ENCODE measurements at places on chromosomes 4 and X.

DNA sequence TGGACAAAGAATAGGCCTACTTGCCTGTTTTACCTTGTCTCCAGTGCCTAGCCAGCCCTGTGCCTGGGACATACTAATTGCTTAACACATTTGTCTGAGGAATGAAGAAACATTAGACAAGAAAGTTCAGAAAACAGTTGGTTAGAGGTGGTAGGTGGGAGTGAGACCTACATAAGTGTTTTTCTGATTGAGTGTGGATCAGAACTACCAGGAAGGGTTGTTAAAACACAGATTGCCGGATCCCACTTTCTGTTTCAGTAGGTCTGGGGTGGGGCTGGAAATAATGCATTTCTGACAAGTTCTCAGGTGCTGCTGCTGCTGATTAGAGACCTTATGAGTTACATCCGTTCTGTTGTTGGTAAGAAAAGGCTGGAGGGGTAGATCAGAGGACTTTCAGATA is 5.7 kb upstream of the JADE1 start:
- DNase-seq = no peak

DNA sequence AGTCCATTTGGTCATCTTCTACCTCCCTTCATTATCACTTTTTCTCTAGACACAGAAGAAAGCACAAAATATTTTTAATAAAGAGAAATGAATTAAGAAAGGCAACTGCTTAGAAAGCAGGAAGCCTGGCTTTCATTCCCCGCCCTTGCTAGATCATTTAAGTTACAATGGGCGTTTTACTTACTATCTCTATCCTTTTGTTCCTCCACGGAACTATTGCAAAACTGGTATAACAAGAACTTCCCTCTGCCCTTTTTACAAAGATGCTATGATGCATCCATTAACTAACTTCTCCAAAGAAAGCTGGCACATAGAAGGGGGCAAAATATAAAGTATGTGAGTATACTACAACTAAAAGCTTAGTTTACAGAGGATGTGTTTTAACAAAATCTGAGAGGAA is 434.5 kb upstream of the FTHL17 start:
- no peak for DNase-seq

GRCh38 chr4:57426779-57427395 is 316.7 kb upstream of the IGFBP7 start:
- DNase-seq = no peak

DNA sequence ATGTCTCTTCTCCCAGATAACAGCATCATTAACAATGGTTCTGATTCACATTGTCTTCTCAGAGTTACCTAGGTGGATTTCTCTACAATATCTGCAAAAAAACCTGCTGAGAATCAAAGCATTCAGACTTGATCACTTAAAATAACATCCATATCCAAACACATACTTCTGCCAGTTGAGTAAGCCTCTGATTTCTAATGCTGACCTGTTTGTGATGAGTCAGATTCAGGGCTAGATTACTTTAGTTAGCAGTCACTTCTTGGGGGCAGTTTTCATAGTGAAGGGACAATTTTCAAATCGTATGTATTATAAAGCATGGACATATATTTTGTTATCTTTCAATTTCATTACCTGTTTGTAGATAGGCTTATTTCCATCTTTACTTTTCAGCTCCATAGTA is 35.5 kb downstream of the CCNI start:
- no peak for DNase-seq

GRCh38 chr4:56744030-56744429 is 62.9 kb upstream of the HOPX start:
- no peak for DNase-seq

GRCh38 chr4:53313510-53313909 is 52.4 kb downstream of the SCFD2 start:
- no peak for DNase-seq

DNA sequence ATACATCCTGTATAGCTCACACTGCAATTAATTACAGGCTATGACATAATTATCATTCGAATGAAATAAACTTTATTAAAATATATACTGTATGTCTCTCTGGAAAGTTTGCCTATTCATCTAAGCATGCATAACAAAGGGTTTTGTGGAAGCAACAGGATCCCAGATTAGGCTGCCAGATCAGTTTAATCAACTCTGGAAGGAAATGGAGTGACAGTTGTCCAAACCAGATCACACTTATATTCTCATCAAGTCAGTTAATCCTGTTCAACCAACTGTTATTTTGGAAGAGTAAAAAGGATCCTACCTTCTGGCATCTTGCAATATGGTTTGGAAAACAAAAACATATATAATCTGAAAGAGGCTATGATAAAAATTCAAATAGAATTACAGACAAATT is 312.2 kb downstream of the FAT4 start:
- no peak for DNase-seq

- no peak for DNase-seq
Observed at GRCh38 chr4:37535872-37536271, 150.3 kb downstream of the RELL1 start.

DNA sequence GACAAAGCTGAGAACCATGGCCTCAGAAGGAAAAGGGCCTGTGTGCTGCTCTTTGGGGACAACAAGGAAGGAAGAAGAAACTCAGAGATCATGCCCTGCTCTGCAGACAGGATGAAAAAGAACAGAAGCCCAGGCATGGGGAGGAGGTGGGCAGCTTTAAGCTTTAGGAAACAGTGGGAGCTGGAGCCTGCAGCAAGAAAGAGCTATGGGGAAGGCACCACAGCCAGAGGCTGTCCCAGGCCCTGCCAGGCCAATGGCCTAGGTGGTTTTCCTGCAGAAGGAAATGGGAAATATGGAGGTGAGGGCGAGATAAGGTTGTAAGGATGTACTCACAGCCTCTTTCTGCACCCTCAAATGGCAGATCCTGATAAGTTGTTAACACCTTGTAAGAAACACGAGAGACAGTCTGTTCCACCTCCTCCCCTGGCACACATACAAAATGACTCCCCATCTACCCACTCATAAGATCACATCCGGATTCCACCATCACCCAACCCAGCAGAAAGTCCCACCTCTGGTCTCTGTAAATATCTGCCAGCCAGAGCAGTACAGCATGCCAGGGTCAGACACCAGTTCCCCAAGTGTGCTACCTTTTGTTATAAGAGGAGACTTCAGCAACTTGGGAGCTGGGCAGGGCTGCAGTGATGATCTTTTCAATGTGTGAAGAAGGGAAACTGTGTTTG is 105.2 kb downstream of the RTL5 start:
- no peak for DNase-seq

DNA sequence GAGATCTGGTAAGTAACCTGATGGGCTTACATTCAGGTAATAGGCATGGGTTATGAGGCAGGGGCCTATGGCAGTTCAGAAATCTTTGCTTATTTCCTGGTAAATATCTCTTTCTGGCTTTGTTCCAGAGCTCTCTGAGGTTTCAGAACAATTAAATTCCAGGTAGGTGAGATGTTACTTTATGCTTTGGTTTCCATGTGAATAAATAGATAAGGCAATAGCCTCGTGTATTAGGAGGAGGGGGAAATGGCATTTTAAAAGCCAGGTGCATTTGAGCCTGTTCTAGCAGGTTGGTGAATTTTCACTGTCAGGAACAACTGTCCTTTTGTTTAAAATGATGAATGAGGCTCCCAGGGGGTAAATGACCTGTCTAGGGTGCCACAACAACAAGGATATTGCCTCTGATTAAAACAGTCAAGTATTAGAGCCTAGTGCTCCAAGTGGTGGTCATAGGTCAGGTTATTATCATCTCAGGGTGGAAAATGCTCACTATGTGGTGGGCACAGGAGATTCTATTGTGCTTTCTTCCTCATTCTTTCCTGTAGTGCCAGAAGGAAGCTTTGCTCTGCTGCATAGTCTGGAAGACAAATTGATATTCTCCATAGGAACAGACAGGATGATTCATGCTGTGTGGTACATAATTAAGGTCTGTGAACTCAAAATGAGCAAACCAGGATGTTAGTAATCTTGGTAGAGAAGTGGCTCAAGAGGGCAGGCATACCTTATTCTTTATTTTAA is 296.2 kb downstream of the INPP4B start:
- DNase-seq = no peak

DNA sequence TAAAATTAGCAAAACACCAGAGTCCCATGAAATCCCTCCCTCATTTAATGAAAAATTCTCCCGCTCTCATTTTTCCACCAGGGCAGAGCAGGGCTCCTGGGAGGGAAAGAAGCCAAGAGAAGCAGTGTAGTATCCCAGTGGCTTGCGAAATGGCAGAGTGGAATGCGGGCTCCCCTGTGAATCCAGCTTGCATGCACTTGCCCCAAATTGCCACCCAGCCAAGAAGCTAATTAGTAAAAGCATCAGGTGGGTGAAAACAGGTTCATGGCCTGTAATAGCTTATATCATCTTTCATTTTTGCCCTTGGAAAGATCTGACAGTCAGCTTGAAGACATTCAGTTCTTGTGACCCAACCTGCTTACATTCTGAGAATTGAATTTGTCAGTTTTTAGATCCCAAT is 10.1 kb downstream of the AMOT start:
- DNase-seq = no peak

- no peak for DNase-seq
Observed at GRCh38 chr4:106231931-106232330, 84.1 kb downstream of the TBCK start.

- no peak for DNase-seq
Observed at GRCh38 chrX:117327373-117327772, 789.2 kb downstream of the KLHL13 start.

GRCh38 chr4:173538148-173538908 is 8.3 kb upstream of the HAND2 start:
- DNase-seq = no peak

DNA sequence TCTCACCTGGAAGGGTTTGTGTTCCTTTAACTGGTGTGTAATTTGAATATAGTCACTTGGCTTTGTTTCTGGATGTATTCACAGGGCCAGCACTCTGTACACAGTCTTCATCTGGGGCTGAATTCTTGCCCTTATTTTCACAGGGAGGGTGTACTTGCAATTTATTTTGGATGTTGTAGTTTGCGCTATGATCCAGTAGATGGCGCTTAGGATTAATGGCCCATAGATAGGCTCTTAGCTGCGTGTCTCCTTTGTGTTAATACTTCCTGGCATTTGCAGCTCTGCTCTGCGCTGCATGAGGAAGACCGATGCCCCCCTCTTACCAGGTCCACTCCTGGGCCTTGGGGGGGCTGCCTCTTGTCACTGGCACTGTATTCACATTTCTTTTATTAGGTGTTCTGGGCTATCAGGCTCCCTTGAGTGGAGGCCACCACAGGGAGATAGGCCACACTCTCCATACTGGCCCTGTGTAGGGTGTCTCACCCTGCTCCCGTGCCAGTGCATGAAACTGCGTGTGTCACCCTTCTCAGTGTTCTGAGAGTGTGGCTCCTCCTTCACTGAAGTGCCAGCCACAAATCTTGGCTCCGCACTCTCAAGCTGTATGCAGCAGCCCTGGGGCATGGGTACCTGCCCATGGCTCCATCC is 562.2 kb downstream of the ZIC3 start:
- DNase-seq = no peak

Data from stimulated activated CD8-positive, alpha-beta memory T cell treated with anti-CD3 and anti-CD28 coated beads, Interleukin-15, amount 100 ng/mL, for 4 hours (primary cell).